ENCODE measurements at places on chromosomes 4 and X. TPM values are rescaled to one million over a fixed set of nuclear protein-coding genes. Genes with fewer than 3 reads are reported as not detected.

GRCh38 chr4:79390890-79391289 lies 17.1 kb downstream of the GK2 start:
- H3K4me1 ChIP-seq = no peaks in the 10 kb centered on the region
- H3K27ac ChIP-seq = no peak overlapping the region
- no peaks in the 10 kb centered on the region for H3K27me3 ChIP-seq
- no peaks in the 10 kb centered on the region for H3K36me3 ChIP-seq
- no peak for DNase-seq

DNA sequence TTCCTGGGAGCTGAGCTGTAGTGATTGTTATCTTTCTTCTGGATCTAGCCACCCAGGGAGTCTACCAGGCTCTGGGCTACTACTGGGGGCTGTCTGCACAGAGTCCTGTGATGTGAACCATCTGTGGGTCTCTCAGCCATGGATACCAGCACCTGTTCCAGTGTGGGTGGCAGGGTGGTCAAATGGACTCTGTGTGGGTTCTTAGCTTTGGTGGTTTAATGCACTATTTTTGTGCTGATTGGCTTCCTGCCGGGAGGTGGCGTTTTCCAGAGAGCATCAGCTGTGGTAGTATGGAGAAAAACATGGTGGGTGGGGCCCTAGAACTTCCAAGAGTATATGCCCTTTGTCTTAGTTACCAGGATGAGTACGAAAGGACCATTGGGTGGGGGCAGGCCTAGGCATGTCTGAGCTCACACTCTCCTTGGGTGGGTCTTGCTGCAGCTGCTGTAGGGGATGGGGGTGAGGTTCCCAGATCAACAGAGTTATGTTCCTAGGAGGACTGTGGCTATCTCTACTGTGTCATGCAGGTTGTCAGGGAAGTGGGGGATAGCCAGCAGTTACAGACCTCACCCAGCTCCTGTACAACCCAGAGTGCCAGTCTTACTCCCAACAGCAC lies 264.8 kb upstream of the LDB2 start:
- no peak overlapping the region for H3K27ac ChIP-seq
- no peaks in the 10 kb centered on the region for H3K36me3 ChIP-seq
- no peak overlapping the region for H3K4me3 ChIP-seq
- H3K27me3 ChIP-seq = no peaks in the 10 kb centered on the region

- no peak overlapping the region for H3K27ac ChIP-seq
- no peaks in the 10 kb centered on the region for H3K36me3 ChIP-seq
- H3K4me1 ChIP-seq = no peaks in the 10 kb centered on the region
- DNase-seq = no peak
Observed at GRCh38 chr4:119652998-119653397, 24.4 kb upstream of the PDE5A start.

DNA sequence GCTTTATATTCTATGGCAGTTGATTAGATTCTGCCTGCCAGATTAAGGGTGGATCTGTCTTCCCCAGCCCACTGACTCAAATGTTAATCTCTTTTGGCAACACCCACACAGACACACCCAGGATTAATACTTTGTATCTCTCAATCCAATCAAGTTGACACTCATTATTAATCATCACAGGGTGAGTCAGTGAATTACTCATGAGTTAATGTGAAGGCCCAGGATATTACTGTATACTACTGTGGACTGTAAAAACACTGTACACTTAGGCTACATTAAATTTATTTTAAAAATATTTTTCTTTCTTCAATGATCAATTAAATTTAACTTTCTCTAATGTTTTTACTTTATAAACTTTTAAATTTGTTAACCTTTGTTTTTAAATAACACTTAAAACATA lies 87.7 kb downstream of the NAP1L3 start:
- no peaks in the 10 kb centered on the region for H3K27me3 ChIP-seq
- no peaks in the 10 kb centered on the region for H3K4me1 ChIP-seq
- no peak overlapping the region for H3K27ac ChIP-seq
- no peaks in the 10 kb centered on the region for H3K36me3 ChIP-seq

DNA sequence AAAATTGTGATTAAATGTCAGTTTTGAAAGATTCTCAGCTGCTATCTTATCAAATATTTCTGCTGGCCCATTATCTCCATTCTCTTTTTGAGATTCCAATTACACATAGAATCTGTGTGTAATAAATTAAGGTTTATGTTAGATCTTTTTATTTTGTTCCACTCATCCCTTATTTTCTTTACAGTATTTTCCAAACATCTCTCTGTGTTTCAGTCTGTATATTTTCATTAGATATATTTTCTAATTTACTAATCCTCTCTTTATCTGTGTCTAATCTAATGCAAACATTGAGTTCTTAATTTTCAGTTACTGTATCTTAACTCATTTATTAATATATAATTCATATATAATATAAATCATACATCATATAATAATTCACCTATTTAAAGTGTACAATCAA lies 268.7 kb downstream of the DCHS2 start:
- H3K27me3 ChIP-seq = no peaks in the 10 kb centered on the region
- no peak overlapping the region for H3K4me3 ChIP-seq
- H3K4me1 ChIP-seq = no peaks in the 10 kb centered on the region
- H3K27ac ChIP-seq = no peak overlapping the region

- H3K4me3 ChIP-seq = no peak overlapping the region
- no peaks in the 10 kb centered on the region for H3K4me1 ChIP-seq
- H3K27me3 ChIP-seq = no peaks in the 10 kb centered on the region
- DNase-seq = no peak
Observed at GRCh38 chr4:181821039-181822004, 421.9 kb upstream of the TENM3 start.

GRCh38 chr4:138446456-138446855 lies 204.3 kb upstream of the SLC7A11 start:
- no peaks in the 10 kb centered on the region for H3K4me1 ChIP-seq
- H3K36me3 ChIP-seq = no peaks in the 10 kb centered on the region
- no peak overlapping the region for H3K4me3 ChIP-seq
- no peaks in the 10 kb centered on the region for H3K27me3 ChIP-seq

DNA sequence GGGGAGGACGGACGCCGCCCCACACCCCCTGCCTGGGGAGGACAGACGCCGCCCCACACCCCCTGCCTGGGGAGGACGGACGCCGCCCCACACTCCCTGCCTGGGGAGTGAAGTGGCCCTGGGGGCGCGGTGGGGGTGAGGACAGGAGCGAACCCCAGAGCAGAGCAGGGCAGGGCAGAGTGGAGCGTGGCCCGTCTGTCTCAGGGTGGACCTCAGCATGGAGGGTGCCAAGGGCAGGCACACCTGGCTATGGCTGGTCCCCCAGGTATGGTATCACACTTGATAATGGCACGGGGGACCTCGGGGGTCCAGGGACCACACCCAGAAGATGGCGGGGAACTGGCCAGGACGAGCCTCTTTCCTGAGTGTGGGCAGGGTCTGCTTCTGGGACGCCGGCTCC lies 9.6 kb downstream of the LRPAP1 start:
- H3K36me3 ChIP-seq = peaks cover 77% of the 10 kb centered on the region
- H3K4me3 ChIP-seq = no peak overlapping the region
- DNase-seq = peak; percentile 42
- no peaks in the 10 kb centered on the region for H3K4me1 ChIP-seq
- H3K27ac ChIP-seq = no peak overlapping the region
- H3K27me3 ChIP-seq = no peaks in the 10 kb centered on the region

GRCh38 chrX:22109442-22109841 lies 77.3 kb downstream of the PHEX start:
- no peaks in the 10 kb centered on the region for H3K36me3 ChIP-seq
- no peak overlapping the region for H3K27ac ChIP-seq
- H3K4me1 ChIP-seq = no peaks in the 10 kb centered on the region
- no peak for DNase-seq

GRCh38 chrX:40012039-40012867 lies 85.5 kb downstream of the BCOR start:
- H3K27ac ChIP-seq = peak overlapping the region; percentile 92
- peak overlapping the region; percentile 72 for H3K4me3 ChIP-seq

DNA sequence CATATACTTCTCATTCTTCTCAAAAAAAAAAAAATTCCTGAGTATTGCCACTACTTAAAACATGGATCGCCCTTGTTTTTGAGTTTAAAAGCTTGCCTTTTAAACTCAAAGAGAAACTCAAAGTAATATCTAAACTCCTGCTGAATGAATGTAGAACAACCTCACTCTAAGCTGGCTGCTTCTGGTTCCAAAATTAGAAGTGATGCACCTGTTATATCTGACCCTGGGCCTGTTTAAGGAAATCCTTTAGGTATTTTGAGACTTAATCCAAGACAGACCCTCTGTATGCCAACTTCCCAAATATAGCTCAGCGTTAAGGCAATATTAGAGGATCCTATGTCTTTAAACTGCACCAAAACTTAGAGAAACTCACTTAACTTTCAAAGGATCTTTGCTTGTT lies 1.8 kb upstream of the OTUD4 start:
- no peak for DNase-seq
- peak overlapping the region; percentile 97 for H3K27ac ChIP-seq
- no peaks in the 10 kb centered on the region for H3K36me3 ChIP-seq
- no peaks in the 10 kb centered on the region for H3K27me3 ChIP-seq

DNA sequence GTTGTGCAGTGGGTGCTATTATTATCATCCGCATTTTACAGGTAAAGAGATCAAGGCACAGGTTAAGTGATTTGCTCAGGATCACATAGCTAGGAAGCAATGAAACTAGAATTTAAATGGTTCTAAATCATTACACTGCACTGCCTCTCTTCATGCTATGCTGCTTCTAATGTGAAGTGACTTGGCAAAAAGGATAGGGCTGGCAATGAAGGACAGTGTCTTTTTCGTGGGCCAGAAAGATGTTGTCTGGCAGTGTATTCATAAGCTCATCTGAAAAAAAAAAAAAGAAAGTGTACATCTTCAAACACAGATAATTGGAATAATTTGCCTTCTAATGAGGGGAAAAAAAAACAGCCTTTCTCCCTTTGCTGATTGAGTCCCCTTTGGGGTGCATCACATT lies 132.2 kb upstream of the FUNDC1 start:
- no peak for DNase-seq
- no peak overlapping the region for H3K27ac ChIP-seq
- no peaks in the 10 kb centered on the region for H3K36me3 ChIP-seq
- H3K4me1 ChIP-seq = no peaks in the 10 kb centered on the region
- H3K4me3 ChIP-seq = no peak overlapping the region

GRCh38 chr4:153421941-153422340 lies 44.2 kb upstream of the TMEM131L start:
- DNase-seq = no peak
- no peaks in the 10 kb centered on the region for H3K36me3 ChIP-seq
- no peaks in the 10 kb centered on the region for H3K27me3 ChIP-seq

Gene PABPC1L2B
- total RNA-seq = not detected

Gene SATL1
- total RNA-seq = not detected

Gene UNC5C
- total RNA-seq = 0.44 TPM

Gene NLGN3
- 0.07 TPM for total RNA-seq

Gene ELOVL6
- total RNA-seq = 0.65 TPM

Gene XK
- 3.2 TPM for total RNA-seq

Gene HTN3
- total RNA-seq = not detected
